ENCODE measurements at places on chromosomes 13 and 19.

GRCh38 chr19:51250786-51251467 lies at the start of gene SIGLECL1:
Gene SIGLECL1 (plus strand): TSS chr19:51251080. CDS start chr19:51264073, 12,993 bp downstream.
- no peak for DNase-seq

DNA sequence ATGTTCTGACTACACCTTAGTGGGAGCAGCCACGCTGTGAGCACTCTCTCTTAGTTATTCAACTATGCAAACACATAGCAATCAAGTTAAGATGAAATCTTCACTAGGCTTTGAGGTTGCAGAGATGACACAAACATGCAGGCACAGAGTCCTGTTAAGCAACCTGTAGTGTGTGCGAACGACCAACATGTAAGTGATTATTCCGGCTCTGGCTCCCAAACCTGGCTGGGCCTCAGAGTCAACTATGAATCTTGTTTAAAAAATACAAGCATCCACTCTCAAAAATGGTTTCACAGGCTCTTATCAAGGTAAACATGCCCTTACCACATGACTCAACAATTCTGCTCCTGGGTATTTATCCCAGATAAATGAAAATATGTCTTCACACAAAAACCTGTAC lies 91.4 kb downstream of the IRS2 start:
- DNase-seq: no peak

- no peak for DNase-seq
Observed at GRCh38 chr13:73722120-73722519, 412.1 kb downstream of the KLF12 start.

DNA sequence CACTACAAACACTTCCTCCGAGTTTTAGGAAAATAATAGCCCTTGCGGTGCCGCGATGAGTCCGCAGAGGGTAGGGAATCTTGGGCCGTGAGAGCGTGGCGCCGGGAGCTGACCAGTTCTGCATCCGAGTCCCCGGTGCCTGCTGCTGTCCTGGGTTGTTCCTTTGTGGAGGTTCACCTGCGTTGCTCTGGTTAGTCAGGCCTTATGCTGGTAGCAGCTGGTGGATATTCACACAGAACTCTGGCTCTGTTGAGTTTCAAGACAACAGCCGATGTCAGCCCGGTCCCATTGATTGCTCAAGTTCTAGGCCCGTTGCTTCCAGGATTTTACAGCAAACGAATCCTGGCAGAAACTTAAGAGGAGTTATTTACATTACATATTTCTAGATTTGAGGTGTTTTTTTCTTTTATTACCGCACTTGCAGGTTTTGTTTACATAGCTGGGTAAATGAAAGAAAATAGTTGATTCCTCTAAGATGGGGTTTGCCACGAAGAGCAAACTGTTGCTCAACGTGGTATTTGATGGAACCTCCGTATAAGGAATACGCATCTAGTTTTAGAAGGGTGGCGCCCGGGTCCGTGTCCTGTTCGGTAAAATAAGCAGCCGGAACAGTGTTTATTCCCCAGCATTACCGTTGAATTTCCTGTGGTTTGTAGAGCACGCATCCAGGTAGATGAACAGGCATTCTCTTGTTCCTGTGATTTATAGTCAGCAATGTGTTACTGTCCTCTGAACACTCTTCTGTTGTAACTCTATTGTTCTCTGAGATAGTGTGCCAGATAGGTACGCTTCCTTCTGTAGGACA lies 1.3 kb downstream of the CLDN10 start:
- no peak for DNase-seq

- no peak for DNase-seq
Observed at GRCh38 chr19:15114153-15114540, 6.9 kb downstream of the SYDE1 start.

GRCh38 chr13:51887468-51887867 lies 25.7 kb downstream of the CCDC70 start:
- DNase-seq: no peak

DNA sequence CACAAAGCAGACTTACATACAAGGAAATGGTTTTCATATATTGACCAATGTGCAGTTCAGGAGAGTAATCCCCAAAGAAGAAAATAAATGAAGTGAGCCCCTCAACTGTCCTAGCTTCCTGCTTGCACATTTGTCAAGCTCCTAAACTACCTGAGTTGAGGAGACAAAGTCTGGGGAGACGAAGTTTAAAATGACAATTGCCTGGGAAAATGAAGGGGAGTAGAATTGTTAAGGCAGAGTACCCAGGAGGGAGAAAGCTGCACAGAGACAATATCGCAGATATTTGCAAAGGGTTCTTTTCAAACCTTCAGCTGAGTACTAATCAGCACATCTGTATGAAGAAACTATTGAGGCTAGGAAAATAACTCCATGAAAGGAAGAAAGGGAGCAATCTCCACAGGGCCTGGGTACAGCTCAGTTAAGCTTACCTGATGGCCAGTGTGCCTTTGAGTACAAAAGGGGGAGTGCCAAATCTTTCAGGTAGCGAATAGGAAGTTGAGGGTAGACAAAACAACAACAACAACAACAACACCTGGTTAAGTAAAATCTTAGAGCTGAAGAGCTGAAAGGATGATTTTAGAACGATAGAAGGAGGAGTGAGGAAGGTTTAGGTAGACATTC lies 1700.1 kb upstream of the PRR20A start:
- DNase-seq: no peak

DNA sequence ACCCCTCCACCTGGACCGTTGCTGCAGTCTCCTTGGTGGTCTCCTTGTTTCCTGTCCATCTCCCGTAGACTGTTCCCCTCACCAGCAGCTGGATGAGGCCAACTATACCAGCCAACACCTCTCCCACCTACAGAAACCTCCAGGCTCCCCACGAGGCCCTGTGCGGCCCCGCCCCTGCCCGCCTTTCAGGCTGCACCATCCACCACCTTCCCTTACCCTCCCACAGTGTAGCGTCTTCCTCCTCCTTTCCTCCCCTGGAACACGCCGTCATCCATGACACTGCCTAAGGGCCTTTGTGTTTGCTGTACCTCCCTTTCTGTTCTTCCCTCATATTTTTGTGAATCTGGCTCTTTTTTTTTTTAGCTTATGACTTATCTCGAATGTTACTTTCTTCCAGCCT lies 23.8 kb upstream of the WDR88 start:
- no peak for DNase-seq

DNA sequence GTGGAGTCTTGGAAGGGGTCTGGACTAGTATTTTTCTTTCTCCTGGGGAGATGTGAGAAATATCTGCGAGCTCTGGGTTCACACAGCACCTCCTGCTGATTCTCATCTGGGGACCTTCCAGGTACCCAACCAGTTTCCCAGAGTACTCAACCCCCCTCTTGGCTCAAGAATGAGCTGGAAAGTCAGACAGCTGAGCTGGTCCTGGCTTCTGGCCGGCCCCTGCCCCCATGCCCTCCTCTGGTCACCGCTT lies 2.2 kb upstream of the PDE4A start:
- DNase-seq: no peak

DNA sequence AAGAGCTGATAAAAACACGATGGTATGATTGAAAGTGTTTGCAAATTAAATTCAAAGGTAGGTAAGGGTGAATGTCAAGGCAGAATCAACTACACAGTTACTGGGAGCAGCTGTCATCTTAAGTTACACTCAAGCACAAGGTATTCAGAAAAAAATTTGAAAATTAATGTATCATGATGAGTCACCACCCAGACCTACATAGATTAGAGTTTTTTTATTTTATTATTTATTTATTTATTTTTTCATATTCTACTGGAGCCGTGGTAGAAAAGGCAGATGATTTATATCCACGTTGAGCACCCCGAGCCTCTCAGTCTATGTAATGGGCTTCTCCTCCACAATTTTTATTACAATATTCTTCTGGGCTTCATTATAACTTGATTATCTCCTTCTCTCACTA lies 728.9 kb upstream of the ARGLU1 start:
- DNase-seq: no peak

- DNase-seq: no peak
Observed at GRCh38 chr19:2270157-2270422, 11.9 kb downstream of the PEAK3 start.

DNA sequence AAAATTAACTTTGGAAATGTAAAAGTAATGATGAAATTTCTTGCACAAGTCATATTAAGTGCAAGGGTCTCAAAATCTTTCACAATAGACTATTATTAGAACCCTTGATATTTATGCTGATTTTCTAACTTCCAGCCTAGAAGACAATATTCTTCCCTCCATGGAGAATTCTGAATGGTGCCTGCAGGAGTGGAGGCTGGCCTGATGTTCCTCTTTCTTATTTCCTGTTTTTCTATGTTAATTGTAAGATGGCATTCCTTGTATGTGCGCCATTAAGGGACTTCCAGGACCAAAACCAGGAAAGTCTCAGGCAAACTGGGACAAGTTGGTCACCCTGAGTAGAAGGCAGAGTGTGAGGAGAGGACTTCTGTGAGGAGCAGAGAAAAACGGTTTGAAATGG lies 294.9 kb downstream of the DLEU7 start:
- no peak for DNase-seq

- DNase-seq: no peak
Observed at GRCh38 chr13:110399801-110400200, 92.7 kb downstream of the COL4A2 start.

DNA sequence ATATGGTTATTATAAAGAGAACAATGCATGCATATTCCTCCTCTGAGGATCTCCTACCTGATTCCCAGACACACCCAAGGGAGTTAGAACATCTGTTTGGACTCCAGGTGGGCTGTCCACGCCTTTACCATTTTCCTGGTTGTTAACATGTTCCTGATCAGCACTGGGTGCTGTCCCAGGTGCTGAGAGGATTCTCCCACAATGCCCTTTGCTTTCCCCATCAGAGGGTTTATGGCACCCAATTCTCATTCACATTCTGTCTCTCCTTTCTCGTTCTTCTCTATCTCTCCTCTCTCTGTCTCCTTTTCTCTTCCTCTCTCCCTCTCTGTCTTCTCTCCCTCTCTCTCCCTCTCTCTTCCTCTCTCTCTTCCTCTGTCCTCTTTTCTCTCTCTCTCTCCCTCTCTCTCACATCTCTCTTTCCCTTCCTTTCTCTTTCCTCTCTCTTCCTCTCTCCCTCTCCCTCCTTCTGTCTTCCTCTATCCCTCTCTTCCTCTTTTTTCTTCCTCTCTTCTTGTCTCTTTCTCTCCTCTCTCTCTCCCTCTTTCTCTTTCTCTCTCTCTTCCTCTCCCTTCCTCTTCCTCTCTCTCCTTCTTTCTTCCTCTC lies 3.3 kb upstream of the RDH13 start:
- no peak for DNase-seq

- no peak for DNase-seq
Observed at GRCh38 chr13:111549464-111549863, 229.0 kb downstream of the TEX29 start.

DNA sequence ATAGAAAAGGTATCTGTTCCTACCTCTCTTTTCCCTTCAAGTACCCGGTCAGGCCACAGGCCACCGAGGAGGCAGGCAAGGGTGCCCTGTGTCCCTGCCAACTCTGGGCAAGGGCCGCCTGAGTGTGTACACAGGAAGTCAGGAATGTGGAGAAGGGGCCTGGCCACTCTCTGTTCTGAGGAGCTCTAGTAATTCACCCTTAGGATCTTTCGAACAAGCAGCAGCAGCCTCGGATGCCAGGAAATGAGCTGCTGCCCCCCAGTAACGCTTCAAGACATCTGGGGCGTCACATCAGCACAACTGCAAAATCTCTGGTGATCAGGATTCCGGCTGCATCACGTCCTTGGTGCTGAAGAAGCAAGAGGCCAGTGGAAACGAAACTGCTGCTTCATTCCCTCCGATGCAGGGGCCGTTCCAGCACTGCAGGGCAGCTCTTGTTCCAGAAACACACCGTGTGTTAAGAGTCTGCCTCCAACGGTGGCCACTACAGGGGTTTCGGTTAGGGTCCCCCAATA lies 2.0 kb downstream of the RAB20 start:
- no peak for DNase-seq

GRCh38 chr13:22893204-22893603 lies 287.6 kb upstream of the SGCG start:
- no peak for DNase-seq

DNA sequence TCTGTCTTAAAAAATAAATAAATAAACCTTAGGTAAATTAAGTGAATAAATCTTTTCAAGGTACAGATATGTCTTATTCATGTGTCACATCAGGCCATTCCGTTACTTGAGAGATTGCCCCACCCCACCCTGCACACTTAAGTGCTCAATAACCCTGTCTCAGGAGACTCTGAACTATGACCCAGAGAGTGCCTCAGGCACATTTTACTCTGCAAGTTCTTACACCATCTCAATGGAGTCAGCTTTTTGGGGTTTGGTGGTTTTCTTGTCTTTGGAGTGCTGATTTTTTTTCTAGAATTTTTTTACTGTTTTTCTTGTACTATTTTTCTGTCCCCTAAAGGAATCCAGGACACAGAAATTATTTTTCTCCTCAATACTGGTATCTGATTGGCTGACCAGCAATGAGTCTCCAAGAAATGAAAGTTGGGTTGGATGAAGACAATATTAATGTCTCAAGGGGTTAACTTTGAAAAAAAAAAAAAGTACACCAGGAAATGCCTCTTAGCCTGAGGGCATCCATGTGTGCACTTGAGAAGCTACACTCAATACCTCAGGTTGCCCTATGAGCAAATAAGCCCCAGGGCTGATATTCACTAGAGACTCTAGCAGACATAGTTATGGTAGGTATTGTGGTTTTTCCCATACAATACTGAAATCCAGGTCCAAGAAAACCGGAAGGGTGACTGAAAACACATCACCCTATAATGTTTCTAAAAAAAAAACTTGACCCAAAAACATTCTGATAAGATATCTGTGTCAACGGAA lies 114.6 kb upstream of the ZNF91 start:
- DNase-seq: no peak

- no peak for DNase-seq
Observed at GRCh38 chr19:9671655-9672054, 3.2 kb downstream of the ZNF562 start.

- no peak for DNase-seq
Observed at GRCh38 chr13:89363144-89363543, 1692.0 kb downstream of the SLITRK5 start.

DNA sequence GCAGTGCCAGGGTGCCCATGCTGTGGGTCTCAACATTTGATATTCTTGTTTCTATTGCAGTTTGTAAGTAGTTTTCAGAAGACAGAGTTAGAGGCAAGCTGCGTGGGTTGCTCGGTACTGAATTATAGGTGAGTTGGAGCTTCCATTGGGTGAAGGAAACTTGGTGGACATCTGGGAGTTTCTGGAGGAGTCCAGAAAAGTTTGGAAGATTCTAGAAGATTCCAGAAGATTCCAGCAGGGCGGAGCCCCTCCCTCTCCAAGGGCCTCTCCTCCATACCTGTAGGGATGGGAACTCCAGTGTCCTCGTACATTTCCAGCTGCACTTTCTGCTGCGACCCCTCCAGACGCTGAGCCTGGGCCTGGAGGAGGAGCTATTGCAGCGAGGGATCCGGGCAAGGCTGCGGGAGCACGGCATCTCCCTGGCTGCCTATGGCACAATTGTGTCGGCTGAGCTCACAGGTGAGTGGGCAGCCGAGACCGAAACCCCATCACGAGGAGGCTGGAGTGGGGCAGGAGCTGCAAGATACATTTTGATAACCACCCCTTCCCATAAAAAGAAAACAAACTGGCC lies 28.6 kb downstream of the TIMM13 start:
- DNase-seq: no peak

GRCh38 chr19:38845374-38846024 lies 4.3 kb downstream of the HNRNPL start:
- DNase-seq: no peak
